ENCODE measurements at places on chromosomes 2 and 18. TPM values are rescaled to one million over a fixed set of nuclear protein-coding genes. Genes with fewer than 3 reads are reported as not detected.
A peak's percentile ranks its signal among the peaks of the same experiment; 100 is the strongest.

DNA sequence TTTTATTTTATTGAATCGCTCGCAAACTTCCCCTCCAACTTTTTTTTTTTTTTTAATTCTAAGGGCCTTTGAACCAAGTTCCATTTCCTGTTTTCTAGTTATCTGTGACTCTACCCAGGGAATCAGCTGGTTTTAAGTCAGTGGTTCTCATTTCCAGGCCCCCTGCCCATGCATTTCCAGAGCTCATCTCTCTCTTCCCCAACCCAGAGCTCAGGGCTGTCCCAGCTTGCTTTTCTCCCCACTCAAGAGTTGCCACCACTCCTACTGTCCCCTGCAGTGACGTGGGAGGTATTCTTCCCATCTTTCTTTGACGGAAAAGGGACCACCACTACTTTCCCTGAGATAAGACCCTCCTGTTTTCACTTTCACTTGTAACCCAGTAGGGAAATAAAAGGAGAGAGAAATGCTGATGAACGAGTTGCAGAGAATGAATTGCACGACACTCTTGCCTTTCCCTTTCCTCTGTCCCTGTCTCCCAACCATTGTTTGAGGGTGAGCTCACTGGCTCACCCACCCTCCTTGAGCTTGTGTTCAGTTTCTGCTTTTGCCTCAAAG, 42.1 kb downstream of the TET3 start:
- no peak for DNase-seq

DNA sequence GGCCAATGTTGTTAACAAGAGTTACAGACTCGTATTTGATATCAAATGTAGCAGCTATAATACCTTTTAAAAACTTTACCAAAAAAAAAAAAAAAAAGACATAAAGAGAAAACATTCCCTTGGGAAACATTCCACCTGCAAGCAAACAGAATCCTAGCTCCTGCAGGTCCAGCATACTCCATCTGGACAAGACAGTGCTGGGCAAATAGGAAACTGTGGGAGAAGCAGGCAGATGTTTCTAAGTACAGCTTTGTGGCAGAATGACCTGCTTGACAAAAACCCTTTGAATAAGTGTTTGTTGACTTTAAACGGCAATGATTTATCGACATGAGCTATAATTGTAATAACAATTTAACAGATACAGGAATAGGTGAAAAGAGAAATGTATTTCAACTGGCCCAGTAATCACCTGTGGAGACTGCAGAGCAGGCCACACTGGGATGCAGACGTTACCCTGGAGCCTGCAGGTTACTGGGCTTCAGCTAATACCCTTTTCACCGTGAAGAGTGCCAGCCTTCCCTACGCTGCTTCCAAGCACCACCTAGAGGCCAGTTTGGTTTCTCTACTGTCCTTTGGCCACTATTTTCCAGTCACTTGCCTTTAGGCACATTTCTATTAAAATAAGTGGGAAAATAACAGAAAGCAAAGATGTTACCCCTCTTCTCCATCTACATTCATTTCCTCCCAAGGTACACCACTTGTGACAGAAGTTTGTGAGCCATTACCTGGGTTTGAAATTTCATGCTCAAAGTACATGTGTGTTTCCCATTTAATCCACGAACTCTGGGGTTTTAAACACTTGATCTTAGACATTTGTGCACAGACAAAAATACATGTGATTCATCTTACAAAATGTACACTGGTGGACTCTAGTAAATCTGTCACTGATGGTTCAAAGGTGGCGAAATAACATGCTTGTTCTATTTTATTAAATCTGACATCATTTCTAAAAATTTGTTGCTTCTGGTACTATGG, 96.9 kb upstream of the ZNF397 start:
- DNase-seq, result peak; percentile 66

The SULT1C2 gene
- 0.29 TPM for total RNA-seq

DNA sequence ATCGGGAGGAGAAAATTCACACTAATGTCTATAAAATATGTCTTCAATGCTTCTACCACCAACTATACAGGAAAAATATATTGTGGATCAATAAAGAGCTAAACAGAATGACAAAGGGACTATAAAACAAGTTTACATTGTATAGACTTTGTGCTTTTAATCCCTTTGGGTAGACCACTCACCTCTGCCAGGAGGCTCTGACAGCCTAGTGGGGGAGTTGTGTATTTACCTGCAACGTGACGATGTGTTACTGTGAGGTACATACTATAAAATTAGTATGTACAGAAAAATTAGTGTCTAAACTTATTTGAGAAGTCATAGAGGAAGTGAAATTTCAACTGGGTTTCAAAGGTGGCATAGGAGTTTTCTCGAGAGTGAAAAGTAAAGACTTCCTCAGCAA, 243.3 kb upstream of the REG3G start:
- no peak for DNase-seq

- no peak for DNase-seq
Measured at GRCh38 chr2:28915939-28916338, 21.5 kb downstream of the WDR43 start.

The TCF23 gene
- not detected for total RNA-seq

- DNase-seq, result peak; percentile 90
Measured at GRCh38 chr2:98334439-98335078, 11.7 kb upstream of the CNGA3 start.

DNA sequence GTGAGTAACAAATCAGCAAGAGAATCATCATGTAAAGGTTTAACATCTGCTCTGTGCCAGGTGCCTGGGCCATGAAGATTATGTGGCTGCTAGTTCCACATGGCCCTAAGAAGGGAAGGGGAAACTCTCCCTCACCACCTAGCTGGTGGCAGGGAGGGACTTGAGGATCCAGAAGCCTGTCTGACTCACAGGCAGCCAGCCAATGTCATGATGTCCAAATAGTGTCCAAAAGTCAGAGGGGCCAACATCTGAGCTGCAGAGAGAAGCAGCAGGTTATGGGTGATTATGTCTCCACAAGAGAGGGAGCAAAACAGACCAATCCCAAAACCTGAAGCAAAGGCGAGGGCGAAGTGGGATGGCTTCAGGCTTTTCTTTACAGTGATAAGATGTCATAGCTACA, 61.9 kb upstream of the SPP2 start:
- DNase-seq, result no peak

DNA sequence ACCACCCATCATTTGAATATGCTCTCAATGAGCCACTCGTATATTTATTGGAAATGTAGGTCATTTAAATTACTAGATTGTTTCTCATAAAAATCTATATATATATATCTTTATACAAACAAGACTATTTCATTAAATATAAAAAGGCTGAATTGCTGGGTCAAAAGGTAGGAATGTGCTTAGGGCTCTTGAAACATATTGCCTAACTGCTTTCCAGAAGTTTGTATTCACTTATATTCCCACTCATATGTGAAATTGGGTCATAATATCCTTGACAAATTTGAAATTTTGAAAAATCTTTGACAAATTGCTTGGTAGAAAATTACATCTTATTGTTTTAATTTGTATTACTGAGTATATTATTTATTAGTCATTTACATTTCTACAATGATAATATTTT, 999.8 kb upstream of the CDH2 start:
- no peak for DNase-seq

The ITGA4 gene
- 23.5 TPM for total RNA-seq

DNA sequence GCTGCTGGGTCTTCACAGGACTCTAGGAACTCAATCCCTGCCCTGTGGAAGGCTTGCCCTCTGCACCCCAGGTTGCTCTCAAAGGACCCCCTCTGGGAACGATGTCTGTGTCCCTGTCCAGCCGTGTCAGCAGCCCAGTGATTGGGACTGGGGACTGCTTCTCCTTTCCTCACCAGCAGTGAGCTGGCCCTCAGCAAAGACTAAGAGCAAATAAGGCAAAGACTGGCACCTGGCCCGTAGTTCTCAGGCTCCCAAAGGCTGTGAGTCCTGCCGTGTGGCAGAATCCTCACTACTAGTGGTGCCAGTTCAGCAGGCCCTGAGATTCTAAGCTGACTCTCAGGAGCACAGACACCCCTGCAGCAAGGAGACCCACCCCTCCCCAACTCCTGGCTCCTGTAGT, 47.8 kb downstream of the TMEM163 start:
- DNase-seq, result no peak

The PSMD14 gene
- total RNA-seq, result 319 TPM

DNA sequence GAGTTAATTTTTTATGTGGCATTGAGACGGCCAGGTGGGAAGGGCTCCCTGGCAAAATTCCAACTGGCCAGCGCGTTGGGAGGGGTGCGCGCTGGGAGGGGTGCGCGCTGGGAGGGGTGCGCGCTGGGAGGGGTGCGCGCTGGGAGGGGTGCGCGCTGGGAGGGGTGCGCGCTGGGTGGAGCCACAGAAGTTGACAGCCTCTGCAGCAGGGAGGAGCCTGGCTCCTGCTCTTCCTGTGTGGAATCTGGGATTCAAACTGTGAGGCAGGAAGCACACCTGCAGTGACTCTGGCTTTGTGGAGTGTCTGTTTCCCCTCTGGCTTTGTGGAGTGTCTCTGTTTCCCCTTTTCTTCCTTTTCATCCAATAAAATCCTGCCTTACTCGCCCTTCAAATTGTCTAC, 147.9 kb upstream of the CBLN2 start:
- DNase-seq, result no peak

The DLX2 gene
- total RNA-seq, result 0.81 TPM

GRCh38 chr2:190831941-190832340, 48.7 kb upstream of the GLS start:
- no peak for DNase-seq

The CXCR1 gene
- total RNA-seq, result not detected

- no peak for DNase-seq
Measured at GRCh38 chr2:172195836-172196376, 93.2 kb upstream of the DLX2 start.

DNA sequence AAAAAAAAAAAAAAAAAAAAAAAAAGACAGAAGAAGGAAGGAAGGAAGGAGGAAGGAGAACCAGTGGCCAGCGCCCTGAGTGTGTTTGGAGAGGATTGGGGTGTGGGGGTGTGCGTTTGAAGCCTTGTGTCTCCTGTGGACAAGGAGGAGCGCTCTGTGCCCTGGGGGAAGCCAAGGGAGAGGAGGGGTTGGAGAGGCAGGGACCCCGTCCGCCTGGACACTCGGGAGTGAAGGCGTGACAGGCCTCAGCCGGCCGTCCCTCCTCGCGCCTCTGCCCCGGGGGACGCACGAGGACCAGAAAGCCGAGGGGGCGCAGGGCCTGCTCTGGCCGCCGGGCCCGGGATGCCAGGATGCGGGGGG, 44.9 kb downstream of the SERTAD2 start:
- DNase-seq, result no peak

The ATP5F1A gene
- total RNA-seq, result 463 TPM

- no peak for DNase-seq
Measured at GRCh38 chr18:69659142-69659651, 258.5 kb downstream of the DOK6 start.

GRCh38 chr18:48455555-48456478, 46.6 kb upstream of the ZBTB7C start:
- peak; percentile 82 for DNase-seq

GRCh38 chr2:1754461-1755170, 10.3 kb upstream of the PXDN start:
- DNase-seq, result no peak

DNA sequence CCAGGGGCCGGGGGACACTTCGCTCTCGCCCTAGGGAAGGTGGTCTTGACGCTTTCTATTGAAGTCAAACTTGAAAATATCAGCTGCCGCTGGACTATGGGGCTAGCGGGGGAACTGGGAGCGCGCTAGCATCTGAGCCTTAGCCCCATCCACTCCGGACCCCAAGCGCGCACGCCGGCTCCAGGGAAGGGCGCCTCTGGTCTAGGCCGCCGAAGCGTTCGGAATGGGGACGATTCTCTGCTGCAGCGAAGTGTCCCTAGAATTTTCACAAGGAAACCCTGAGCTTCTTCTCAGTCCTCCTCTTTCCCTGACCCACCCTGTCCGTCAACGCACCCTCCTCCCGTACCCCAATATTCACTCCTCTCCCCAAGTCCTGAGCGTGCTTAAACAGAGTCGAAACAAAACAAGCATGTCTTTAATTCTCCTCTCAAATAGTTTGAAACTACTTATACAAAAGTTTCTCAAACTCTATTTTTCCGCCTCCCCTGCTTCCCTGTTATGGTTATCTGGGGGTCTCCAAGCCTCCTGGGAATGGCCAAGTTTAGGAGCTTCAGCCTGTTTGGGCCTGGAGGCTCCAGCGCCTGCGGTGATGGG, 5.0 kb downstream of the RAX start:
- DNase-seq, result no peak

The SKOR2 gene
- not detected for total RNA-seq

DNA sequence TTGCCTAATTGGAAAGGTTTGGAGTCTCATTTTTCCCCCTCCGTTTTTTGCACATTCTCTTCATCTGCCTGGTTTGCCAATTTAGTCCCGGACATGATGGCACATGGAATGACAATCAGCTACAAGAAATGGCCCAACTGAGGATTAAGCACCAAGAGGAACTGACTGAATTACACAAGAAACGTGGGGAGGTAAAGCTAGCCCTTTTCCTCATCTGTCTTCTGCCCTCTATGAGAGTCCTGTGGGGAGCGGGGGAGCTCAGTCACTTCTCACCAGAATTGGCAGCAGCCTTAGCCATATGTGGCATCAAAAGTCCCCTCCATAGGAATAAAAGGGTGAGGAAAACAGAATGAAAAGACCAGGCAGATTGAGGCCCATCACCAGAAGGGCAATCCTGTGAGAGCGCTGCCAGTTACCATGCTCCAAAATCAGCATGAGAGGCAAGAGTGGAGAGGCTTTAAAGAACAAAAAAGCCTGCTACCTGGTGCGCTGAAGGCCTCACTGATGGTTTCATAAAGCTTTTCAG, 11.6 kb downstream of the ATG16L1 start:
- no peak for DNase-seq

The GPR75 gene
- 1.3 TPM for total RNA-seq

The ZNF892 gene
- total RNA-seq, result not detected

DNA sequence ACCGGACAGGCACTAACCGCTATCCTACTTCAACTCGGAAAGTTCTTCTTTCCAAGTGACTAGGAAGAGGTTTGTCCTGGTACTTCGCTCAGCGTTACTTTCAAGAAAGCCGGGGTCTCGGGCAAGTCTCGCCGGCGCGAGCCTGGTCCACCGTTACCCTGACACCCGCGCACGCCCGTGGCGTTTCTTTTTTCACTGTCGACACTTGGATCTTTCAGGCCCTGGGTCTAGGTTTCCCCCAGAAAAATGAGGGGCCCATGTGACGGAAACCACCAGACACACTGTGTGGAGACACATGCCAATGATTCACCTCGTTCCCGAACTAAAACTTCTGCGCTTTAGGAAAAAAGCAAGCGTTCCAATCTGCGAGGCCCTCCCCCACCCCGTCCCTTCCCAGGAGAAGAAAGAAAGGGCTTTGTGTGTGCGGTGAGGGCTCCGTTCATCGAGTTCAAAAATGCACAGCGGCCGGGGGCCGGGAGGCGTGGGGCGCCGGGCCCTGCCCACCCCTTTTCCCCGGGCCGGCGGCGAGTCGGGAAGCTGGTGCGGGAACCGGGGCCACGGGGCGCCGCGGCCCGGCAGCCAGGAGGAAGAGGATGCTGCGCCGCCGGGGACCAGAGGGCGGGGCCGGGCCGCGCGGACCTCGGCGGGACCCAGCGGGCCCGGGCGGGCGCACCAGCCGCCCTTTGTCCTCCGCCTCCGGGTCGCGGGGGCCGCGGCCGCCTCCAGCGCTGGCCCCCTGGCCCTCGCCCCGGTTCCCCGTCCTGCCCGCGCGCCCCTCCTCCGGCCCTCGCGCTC, 2.6 kb downstream of the ZNF521 start:
- no peak for DNase-seq

The WNT6 gene
- not detected for total RNA-seq

The ARHGAP28 gene
- total RNA-seq, result 20.4 TPM

The VWC2L gene
- not detected for total RNA-seq

Measured in A172 (cell line).